Tibial nerve (tissue), 4 donors: ENCODE measurements at places on chromosomes 16 and 17. TPM values are rescaled to one million over a fixed set of nuclear protein-coding genes. Genes with fewer than 3 reads are reported as not detected.
A peak's percentile ranks its signal among the peaks of the same experiment; 100 is the strongest.

HBA2 gene
- 171 TPM for total RNA-seq

KRT40 gene
- total RNA-seq, result not detected

DNA sequence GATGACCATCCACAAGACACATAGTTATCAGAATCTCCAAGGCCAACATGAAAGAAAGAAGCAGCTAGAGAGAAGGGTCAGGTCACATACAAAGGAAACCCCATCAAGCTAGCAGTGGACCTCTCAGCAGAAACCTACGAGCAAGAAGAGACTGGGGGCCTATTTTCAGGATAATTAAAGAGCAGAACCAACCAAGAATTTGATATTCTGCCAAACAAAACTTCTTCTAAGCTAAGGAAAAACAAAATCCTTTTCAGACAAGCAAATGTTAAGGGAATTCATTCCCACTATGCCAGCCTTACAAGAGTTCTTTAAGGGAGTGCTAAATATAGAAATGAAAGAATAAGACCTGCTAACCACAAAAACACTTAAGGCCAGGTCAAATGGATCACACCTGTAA is 47.8 kb downstream of the ITFG1 start:
- no peak for DNase-seq

GRCh38 chr16:10868596-10869469 is 8.2 kb upstream of the CIITA start:
- DNase-seq, result no peak

DNA sequence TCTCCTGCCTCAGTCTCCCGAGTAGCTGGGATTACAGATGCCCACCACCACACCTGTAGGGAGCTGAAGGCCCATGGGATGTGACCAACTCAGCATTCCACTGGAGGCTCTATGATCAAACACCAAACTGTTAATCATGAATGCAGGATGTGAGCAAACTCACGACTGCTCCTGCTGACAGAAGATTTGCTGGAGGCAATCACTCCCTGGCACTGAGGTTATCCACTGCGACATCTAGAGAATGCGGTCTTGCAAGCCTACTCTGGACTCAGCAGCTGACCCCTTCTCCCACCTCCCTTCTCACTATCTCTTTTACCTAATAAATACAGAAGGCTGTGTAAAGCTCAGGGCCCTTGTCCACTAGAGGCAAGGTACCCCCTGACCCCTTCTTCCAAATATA is 4.9 kb downstream of the TEX14 start:
- no peak for DNase-seq

- DNase-seq, result peak; percentile 57
Measured at GRCh38 chr17:41812381-41813151, at the start of gene FKBP10. FKBP10 (plus strand) TSS chr17:41813004; CDS start chr17:41813035, 31 bp downstream.

LPO gene
- total RNA-seq, result not detected

GPR179 gene
- total RNA-seq, result not detected

IRX6 gene
- 2.1 TPM for total RNA-seq

DNA sequence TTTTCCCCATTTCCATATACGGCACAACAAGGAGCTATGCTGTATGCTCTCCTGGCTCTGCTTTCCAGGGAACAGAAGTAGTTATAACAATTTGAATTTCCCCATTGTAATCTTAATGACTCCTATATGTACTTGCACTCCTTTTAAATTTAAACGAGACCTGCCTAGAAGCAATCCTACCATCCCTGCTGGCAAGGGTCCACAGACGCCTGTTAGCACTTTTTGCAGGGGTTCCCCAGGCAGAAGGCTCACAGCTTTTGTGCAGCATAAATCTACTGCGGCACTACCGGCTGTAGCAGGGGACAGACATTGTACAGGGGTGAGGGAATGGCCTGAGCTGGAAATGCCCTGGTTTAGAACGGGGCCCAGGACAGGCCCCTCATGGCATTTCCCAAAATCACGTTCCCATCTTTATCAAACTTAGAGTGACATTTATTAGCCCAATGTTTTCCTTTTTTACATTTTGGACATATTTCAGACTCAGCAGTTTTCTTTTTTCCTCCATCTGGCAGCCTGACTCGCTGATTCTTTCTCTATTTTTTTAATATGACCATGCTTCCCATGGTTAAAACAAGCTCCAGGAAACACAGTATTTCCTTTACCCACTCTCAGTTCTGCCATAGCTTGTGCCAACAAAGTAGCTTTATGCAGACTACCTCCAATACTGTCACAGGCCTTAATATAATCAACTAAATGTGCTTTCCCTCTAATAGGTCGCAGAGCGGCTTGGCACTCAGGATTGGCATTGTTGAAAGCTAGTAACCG is 35.4 kb upstream of the USP22 start:
- DNase-seq, result no peak

DNA sequence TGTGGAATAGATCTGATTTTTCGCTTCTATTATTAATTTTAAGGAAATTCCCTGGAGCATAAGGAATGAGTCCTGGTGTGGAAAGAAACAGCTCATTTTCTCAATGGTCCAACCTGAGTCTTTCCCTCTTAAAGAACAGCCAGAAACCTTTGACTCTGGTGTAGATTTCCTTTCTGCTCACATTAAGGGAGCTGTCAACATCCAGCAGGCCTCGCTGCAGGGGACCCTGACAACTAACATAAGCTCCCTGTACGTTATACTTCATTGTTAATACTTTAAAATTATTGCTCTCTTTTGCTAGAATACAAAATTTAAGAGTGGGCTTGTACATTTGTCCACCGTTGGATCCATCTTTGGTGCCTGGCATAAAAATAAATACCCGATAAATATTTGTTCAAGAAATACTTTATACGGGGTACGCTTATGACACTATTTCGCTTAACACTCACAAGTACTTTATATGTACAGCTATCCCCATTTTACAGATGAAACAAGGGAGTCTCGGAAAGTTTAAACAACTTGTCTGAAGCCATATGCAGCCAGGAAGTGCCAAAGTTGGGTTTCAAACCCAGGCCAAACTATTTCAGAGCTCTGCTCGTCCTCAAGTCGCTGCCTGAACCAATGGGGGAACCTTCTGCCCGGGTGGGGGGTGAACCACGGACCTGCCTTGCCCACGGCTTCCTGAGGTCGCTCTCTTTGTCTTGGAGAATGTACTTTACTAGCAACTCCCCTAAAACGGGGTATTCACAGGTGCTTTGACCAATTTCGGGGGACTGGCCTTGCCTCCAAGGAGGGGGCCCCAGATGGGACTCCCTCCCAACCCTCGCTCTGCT is 611 bp downstream of the SMARCE1 start:
- no peak for DNase-seq

TBC1D26 gene
- total RNA-seq, result not detected

SOX8 gene
- total RNA-seq, result 64.3 TPM

MPO gene
- total RNA-seq, result not detected

- no peak for DNase-seq
Measured at GRCh38 chr17:42548070-42548837, 4.5 kb upstream of the HSD17B1 start.

RRAD gene
- 132 TPM for total RNA-seq

DNA sequence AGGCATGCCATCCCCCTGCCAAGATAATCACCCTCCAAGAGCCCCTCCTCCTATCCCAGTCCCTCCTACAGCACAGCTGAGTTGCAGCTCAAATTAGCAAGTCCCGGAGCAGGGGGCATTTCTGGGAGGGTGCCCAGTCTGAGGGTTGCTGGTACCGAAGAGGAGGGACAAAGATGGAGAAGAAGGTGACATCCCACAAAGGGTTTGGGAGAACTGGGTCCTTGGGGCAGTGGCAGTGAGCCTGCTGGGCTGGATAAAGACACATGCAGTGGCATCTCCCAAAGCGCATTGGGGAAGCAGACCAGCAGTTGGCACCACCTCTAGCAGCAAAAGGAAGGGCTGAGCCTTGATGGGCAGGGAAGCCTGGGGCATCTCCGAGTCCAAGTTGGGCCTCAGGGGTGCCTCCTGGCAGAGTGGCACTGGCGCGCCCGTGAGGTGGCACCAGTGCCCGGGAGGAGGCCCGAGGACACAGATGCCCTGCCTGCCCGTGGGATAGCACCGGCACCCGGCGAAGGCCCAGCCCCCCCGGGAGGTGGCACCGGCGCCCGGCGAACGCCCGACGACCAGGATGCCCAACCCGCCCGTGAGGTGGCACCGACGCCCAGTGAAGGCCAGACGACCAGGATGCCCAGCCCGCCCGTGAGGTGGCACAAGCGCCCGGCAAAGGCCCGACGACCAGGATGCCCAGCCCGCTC is 622 bp downstream of the TOM1L2 start:
- peak; percentile 13 for DNase-seq

SLC26A11 gene
- total RNA-seq, result 14.4 TPM

DNA sequence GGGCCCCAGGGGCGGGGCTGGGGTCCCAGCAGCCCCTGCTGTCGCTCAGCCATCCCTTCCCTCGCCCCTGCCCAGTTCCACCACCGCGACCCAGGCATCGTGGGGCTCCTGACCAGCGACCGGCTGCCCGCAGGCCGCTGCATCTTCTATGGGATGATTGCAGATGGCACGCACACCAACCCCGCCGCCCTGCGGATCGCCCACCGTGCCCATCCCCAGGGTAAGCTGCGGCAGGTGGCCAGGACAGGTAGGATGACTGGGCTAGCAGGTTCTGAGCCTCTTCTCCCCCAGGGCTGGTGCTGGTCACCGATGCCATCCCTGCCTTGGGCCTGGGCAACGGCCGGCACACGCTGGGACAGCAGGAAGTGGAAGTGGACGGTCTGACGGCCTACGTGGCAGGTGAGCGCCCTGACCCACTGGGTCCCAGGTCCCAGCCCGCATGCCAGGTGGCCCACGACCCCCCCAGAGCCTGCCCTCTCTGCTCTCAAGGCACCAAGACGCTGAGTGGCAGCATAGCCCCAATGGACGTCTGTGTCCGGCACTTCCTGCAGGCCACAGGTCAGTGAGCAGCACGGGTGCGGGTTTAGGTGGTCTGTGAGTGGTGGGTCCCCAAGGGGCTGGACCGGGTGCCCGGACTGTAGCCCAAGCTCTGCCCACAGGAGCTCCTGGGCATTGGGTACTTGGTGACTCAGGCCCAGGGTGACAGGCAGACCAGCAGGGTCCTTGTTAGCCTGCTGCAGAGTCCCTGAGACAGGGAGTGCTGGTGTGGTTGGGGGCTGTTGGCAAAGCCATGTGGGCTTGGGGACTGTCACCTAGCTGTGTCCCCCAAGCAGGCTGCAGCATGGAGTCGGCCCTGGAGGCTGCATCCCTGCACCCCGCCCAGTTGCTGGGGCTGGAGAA is 2.8 kb downstream of the CEMP1 start:
- DNase-seq, result no peak

DNAAF8 gene
- 0.21 TPM for total RNA-seq

DNA sequence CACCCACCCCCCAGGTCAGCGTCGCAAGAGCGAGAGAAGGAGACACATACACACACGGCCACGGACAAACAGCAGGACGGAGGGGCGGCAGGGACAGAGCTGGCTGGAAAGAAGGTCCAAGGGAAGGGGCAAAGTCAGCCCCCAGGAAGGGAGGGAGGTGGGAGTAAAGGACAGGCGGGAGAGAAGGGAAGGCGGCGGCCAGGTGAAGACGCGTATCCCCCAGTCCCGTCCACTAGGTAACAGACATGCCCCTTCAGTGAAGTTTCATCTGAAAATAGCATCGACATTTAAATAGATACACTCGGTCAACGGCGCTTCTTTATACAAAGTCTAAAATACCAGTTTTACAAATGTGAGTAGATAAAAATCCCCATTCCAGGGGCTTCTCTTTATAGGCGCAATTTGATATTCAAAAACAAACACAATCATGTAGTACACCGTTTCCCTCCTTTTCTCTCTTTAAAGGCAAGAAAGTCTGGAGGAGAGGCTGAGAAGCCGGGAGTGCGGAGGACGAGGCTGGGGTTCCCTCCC is 4.5 kb downstream of the CBX8 start:
- DNase-seq, result no peak

DNA sequence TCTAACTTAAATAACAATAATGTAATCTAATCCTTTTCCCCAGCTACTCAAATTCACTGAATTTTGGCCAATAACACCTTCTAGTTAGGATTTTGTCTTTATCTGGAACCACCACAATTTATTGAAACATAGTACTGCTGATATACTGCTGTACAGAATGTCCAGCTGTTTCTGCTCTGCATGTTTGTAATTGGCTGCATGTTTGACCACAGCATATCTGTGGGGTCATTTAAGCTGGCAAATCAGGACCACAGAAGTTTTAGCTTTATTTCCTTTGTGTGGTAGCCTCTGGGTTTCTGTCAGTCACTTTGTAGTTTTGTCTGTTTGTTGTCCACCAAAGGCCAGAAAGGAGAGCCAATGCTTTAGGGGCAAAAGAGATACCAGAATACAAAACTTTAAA is 22.2 kb upstream of the RAB11FIP4 start:
- no peak for DNase-seq

DNA sequence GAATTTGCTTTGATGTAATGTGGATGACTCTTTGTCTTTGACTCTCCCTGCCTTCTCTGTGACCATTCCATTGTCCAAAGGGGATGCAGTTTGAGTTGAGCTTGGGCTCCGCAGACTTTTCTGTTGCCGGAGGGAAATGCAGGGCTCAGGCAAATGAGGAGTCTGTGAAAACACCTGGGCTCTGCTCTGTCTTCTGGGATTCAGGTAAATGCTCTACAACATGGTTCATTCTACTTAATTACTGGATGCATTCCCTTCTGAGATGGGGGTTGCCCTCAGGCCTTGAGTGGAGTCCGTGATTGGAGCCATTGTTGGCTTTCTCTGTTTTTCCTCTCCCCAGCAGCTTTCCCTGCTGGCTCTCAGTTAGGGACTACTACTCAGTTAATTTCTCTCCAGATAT is 26.4 kb upstream of the SPNS2 start:
- DNase-seq, result no peak

GRCh38 chr16:13013043-13013442 is 111.6 kb downstream of the SHISA9 start:
- no peak for DNase-seq

IL34 gene
- 89.4 TPM for total RNA-seq

STH gene
- not detected for total RNA-seq

ADORA2B gene
- total RNA-seq, result 1.1 TPM

DNA sequence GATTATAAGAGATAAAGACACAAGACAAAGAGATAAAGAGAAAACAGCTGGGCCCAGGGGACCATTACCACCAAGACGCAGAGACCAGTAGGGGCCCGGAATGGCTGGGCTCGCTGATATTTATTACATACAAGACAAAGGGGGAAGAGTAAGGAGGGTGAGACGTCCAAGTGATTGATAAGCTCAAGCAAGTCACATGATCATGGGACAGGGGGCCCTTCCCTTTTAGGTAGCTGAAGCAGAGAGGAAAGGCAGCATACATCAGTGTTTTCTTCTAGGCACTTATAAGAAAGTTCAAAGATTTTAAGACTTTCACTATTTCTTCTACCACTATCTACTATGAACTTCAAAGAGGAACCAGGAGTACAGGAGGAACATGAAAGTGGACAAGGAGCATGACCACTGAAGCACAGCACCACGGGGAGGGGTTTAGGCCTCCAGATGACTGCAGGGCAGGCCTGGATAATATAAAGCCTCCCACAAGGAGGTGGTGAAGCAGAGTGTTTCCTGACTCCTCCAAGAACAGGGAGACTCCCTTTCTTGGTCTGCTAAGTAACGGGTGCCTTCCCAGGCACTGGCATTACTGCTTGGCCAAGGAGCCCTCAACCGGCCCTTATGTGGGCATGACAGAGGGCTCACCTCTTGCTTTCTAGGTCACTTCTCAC is 63.9 kb upstream of the ARL4D start:
- DNase-seq, result no peak

GRCh38 chr17:69870091-69870530 is 204.9 kb upstream of the KCNJ16 start:
- no peak for DNase-seq

- no peak for DNase-seq
Measured at GRCh38 chr16:50269061-50269705, 2.8 kb downstream of the ADCY7 start.

SCGB1C2 gene
- not detected for total RNA-seq
